Jurkat, Clone E6-1 (cell line): ENCODE measurements at places on chromosomes 12 and 14.

GRCh38 chr12:51392556-51393237, 1.5 kb upstream of the GALNT6 start:
- DNase-seq: no peak

DNA sequence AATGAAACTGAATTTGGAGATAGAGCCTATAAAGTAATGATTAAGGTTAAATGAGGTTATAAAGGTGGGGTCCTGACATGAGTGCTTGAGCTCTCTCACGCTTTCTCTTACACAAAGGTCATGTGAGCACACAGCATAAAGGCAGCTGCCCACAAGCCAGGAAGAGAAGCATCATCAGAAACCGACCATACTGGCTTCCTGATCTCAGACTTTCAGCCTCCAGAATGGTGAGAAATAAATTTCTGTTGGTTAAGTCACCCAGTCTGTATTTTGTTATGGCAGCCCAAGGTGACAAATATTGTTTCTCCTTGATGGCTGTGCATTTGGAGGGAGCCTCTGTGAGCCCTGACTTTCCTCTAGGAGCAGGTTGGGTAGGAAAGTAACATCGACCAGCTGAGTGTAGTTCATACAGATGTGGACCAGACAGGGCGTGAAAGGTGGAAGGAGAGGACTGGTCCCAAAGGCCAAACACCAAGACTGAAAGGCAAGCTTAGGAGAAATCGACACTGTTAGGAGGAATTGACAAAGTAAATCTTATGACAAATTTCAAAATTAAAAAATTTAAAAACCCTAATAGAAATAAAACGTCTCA, 97.6 kb upstream of the SLC38A2 start:
- DNase-seq: peak; percentile 22

- peak; percentile 19 for DNase-seq
These were observed 30.3 kb upstream of the IFNG start for GRCh38 chr12:68189821-68190242.

DNA sequence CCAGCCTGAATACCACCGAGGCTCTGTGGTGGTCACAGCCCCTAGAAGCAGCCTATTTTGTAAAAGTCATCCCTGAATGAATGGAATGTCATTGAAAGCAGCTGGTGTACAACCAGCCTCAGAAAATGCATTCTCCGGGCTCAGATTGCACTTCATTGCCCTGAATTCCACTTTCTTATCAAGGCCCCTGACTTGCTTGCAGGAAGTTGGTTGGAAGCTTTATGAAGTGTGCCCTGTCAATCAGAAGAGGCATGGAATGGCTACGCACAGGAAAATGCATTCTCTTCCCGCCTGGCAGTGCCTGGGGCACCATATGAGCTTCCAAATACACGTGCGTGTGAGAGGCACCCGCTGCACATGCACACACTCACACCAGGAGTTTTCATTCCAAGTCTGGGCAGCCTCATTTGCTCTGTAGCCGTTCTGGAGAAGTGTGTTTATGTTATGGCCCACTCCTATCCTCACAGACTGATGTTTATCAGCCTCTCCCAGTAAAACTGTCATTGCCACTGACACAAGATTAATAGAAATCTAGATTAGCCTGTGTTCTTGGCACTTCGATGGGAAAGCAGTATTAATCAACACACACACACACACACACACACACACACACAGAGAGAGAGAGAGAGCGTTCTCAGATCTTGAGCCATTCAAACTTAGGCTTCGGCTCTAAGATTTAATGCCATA, 63.9 kb downstream of the NUAK1 start:
- no peak for DNase-seq

DNA sequence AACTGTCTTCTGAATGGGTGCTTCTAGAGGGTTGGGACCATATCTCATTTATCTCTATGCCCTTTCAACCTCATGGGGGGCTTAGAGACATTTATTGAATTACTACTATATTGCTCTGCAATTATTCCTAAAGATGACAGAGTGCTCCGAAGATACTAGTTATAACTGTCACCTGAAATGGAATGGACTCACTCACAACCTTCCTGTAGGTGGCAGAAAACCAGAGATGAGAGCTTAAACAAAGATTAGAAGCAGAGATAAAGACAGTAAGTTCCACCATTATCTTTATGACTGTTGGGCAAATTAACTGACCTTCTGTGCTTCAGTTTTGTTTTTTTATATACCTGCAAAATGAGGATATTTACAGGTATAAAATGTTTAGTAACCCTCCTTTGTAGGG, 31.5 kb upstream of the GTF2A1 start:
- DNase-seq: no peak

- no peak for DNase-seq
These were observed 966 bp downstream of the BICD1 start for GRCh38 chr12:32107359-32108267.

GRCh38 chr12:22792138-22792537, 167.2 kb downstream of the ETNK1 start:
- DNase-seq: no peak

DNA sequence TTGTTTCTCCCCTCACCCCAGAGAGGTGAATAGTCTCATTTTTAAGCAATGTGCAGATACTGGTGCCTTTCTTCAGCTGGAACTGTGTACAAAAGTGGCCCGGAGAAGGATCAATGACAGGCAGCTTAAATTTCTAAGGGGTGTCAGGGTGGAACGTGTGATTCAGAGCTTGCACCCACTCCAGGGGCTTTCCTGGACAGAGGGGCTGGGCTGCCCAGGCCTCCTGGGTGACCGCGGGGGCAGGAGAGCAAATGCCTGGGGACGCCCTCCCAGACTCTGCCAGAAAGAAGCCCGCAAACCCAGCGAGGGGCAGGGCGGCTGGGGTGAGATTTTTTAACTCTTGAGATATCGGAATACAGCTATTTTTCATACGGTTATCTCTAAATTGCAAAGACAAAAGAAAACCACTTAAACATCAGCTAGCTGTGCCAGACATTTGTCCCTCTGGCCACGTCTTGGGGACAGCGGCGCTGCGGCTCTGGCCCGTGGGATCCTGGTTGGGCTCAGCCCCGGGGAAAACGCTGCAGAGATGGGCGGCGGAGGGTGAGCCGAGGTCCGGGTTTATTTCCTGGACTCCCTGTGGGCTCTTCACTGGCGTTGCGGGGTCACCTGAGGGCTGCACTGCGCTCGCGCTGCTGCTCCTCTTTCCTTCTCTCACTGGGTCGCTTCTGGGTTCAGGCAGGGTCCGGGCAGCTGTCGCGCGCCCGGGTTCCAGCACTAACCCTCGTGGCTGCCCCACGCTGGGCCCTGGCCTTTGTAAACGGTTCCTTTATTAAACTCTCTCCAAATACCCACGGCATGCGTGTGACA, 35.8 kb downstream of the NFKBIA start:
- no peak for DNase-seq

DNA sequence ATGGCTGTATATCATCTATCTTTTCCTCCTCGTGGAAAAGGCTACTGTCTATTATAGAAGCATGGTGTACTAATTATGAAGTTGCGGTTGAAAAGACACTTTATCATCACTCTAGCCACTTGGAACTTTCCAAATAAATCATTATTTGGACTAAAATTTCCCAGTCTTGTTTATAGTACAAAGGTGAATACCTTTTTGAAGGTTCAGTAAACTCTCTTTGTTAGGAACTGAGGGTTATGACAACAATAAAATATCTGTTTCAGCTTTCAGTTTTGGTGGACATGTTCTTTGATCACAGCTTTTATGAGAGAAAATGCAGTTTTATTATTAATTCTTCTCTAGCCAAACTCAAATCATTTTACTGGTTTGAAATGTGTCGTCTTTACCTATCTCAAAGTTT, 216.7 kb downstream of the FBXL14 start:
- DNase-seq: no peak

GRCh38 chr12:116996093-116996492, 85.3 kb downstream of the FBXW8 start:
- DNase-seq: no peak

DNA sequence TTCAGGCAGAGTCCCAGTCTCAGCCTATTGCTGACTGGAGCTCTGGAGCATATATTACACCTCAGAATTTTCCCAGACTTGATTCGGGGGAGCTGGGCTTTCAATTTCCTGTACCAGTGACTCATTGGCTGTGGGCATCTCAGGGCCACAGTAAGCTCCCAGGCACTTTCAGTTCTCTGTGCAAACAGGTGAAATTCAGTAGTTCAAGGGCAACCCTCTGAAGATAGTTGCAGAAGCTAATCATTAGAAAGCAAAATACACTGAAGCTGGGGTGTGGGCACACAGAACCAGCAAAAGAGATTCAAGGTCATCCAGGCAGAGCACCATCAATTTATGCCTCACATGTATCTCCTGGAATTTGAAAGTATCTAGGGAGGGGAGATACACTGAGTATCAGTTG, 8.1 kb upstream of the NIN start:
- DNase-seq: no peak

GRCh38 chr14:47148686-47149085, 497.1 kb upstream of the RPL10L start:
- no peak for DNase-seq

- DNase-seq: no peak
These were observed 153.4 kb downstream of the FUT8 start for GRCh38 chr14:65565948-65566347.

GRCh38 chr12:4282103-4282891, 8.7 kb downstream of the CCND2 start:
- no peak for DNase-seq

DNA sequence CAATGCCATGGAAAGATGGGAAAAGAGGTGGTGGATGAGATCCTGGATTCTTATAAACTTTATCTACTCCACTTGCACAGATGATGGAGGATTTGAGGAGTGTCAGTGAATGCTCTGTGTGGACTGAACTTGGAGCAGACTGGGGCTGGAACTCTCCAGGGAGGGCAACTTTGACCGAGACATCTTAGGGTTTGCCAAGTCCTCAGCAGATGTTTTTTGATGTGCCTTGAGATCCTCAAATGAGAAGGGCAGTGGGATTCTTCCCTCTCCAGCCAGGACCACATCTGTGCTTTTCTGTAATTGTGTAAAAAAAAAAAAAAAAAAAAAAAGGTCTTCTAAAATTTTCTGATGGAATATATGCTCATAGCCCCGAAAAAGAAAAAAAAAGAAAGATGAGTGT, 23.0 kb upstream of the MYL2 start:
- DNase-seq: no peak

DNA sequence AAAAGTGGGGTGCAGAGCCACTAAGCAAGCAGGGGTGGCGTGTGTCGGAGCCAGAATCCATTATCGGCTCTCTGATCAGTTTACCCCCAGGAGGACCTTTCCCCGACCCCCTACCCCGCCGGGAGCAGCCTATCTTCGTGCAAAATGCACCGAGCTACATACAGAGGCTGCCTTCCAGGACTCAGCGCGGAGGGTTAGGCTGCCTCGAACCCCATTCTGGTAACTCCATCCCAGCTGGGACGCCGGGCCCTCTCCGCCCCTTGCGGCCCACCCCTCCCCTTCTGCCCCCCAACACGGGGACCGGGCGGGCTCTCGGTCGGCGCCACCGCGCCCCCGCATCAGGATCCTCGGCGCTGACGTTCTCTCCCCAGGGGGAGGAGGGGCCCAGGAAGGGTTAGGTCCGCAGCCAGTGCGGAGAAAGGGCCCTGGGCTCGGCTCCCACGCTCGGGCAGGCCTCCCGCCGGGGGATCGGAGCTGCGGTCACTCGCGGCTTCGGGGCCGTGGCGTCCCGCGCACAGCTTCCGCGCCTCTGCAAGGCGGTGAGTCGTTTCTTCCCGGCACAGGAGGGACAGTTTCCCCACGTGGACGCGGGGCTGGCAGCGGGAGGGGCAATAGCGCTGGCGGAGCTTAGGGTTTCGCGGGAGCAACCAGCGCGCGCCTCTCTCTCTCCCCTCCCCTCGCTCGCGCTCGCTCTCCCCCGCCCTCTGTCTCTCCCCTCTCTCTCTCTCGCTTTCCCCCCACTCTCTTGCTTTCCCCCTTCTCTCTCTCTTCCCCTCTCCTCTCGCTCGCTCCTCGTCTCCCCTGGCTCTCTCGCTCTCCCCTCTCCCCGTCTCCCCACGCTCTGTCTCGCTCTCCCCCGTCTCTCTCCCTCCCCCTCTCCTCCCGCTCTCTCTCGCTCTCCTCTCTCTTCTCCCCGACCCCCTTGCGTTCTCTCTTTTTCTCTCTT, 12.5 kb upstream of the MAP3K9 start:
- peak; percentile 37 for DNase-seq

DNA sequence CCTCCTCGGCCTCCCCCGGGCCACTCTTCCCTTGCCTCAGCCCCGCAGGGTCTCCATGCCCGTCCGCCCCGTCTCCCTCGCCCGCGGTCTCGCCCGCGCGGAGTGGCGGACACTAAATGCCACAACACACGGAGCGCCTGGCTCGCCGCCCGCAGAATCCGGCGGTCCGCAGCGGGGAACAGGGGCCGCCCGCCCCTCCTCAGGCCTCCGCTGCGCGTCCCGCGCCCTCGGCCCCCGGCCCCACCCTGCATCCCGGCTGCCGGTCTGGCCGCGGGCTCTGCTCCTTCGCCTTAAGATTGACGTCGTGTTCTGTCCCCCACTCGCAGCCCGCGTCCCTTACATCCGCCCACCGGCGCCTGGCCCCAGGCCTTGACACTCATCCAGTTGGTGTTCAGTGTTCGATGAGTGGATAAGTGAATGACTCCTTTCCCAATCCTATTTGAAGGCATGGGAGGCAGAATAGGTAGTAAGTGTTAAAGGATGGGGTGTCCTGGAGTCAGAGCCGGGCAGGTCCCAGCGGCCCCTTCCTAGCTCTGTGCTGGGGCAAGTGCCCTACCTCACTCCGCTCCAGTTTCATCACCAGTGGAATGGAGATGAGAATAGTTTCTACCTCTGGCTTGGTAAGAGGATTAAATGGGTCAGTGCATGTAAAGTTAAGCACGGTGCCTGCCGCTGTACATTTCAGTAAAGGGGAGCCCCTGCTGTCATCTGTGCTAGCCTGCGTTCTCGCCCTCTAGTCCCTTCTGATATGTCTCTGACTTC, 622 bp downstream of the TECPR2 start:
- no peak for DNase-seq

- no peak for DNase-seq
These were observed 8.7 kb downstream of the CFAP251 start for GRCh38 chr12:121926874-121927706.
